ENCODE measurements at places on chromosomes 4 and X.

GRCh38 chr4:140995058-140995457 lies 138.2 kb downstream of the RNF150 start:
- DNase-seq: no peak

DNA sequence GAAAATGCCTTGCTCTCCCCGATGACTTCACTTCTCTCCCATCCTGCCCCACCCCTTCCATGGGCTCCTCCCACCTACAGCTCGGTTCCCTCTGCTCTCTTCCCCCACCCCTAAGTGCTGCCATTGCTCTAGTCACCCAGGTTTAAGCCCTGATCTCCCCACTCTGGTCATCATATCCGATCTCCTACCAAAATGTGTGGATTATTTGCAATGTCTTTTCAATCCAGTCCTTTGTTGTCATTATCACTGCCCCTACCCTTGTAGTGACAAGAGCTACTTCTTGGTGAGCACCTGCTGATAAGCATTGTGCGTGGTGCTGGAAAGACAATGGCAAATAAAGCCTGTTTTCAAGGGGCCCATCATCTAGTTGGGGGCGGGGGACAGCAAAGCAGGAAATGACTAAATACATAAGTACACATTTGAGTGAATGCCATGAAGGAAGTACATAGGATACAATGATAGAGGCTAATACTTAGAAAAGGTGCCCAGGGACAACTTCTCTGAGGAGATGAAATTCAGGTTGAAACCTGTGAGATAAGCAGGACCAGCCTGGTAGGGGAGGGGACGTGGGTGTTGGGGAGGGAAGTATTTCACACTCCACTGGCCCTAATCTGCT lies 63.8 kb downstream of the DLG3 start:
- no peak for DNase-seq

DNA sequence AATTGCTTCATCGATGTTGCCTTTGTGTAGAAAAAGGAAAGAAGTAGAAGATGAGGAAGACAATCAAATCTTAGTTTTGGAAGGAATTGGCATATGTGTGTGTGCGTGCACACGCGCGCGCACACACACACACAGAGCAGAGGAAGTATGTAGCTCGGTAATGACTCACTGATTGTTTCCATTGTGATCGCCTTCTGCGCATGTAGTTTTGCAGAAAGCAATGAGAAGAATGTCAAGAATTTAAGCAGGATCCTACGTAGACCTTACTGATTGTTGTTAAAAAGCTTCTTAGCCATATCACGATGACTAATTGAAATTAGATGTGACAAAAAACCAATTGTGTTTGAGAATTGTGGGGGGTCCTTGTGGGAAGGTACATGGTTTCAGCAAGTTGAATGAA lies 12.8 kb upstream of the LIMCH1 start:
- no peak for DNase-seq

GRCh38 chrX:48934581-48935300 lies 15.9 kb upstream of the PIM2 start:
- DNase-seq: no peak

GRCh38 chrX:24668111-24668510 lies 21.0 kb upstream of the PCYT1B start:
- no peak for DNase-seq

DNA sequence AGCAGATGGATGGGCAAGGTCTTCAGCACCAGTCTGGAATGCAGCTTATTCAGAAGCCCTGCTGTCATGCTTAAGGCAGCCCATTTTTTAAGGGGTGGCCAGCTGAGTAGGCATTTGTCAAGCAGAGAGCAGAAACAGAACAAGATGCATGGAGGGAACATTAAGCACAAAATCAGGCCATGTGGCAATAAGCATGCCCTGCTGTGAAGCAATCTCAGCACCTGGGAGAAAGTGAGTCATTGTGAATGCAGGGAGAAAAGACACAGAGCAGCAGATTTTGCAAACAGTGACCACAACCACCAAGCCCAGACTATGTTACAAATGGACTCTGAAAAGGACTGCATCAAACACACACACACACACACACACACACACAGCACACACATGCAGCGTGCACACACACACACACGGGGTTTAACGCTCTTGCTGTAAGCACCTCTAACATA lies 94.1 kb upstream of the GALNT7 start:
- DNase-seq: no peak

DNA sequence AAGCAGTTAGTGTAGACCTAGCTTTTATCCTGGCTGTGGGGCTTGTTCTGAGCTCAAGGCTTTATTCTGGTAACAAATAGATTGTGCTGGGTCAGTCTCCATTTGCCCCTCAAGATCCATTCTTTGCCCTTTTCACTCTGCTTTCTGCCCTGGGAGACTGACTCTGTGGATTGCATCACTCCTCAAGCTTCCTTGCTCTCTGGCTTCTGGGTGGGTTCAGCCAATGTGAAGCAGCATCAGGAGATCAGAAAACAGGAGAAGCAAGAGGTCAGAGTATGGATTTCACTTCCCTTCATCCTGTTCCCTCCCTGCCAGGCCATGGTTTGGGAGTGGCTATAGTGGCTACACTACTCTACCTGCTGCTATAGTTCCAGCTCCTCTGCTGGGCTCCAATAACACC lies 184.1 kb upstream of the NDP start:
- DNase-seq: no peak

GRCh38 chr4:145333786-145334185 lies 147.9 kb upstream of the SMAD1 start:
- DNase-seq: no peak

GRCh38 chrX:37745835-37746217 lies 34.0 kb upstream of the CYBB start:
- DNase-seq: no peak

Data from stimulated activated CD8-positive, alpha-beta memory T cell treated with anti-CD3 and anti-CD28 coated beads, Interleukin-4, amount 100 ng/mL, for 1 hour (primary cell).